ENCODE measurements at places on chromosomes 3 and 15. TPM values are rescaled to one million over a fixed set of nuclear protein-coding genes. Genes with fewer than 3 reads are reported as not detected.

Gene SLC9A9
- total RNA-seq: 2.7 TPM

Gene TMCO5A
- not detected for total RNA-seq

Gene ANKRD63
- total RNA-seq: 0.31 TPM

DNA sequence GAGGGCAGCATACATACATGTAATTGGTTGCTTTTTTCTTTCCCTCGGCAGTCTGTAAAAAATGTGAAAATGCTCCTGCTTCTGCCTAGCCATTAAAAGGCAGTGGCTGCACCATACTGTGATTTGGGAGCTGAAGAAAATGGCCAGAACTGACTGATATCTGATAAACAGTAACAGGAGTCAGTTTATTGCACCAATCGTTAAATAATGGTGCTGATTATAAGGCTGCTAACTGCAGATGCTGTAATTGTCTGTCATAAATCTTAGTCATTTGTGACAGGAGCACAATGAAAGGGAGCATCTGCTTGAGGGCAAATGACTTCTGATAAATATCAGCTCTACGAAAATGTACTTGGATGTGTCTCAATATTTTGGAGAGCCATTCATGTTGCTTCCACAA is 263.1 kb upstream of the DNAJC19 start:
- DNase-seq: no peak

- DNase-seq: no peak
Observed at GRCh38 chr3:48125013-48125705, 63.1 kb downstream of the CDC25A start.

DNA sequence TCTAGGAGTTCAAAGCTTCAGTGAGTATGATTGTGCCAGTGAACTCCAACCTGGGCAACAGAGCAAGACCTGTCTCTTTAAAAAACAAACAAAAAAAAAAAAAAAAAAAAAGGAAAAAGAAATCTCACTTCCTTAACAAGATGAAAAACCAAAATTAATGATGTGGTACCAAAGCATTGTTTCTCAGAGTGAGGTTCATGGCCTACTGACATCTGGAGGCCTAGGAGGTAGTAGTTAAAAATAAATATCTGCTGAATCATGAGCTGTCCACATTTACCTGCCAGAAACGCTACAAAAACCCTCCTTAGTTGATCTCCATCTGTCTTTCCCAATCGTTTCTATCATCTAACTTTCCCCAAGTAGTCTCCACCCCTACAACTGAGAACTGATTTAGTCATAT is 51.2 kb downstream of the EPHA6 start:
- no peak for DNase-seq

GRCh38 chr15:75210811-75211230 is 9.1 kb downstream of the C15orf39 start:
- DNase-seq: no peak

All from mesothelial cell of epicardium (in vitro differentiated cells).